ENCODE measurements at places on chromosomes 13 and 19.

DNA sequence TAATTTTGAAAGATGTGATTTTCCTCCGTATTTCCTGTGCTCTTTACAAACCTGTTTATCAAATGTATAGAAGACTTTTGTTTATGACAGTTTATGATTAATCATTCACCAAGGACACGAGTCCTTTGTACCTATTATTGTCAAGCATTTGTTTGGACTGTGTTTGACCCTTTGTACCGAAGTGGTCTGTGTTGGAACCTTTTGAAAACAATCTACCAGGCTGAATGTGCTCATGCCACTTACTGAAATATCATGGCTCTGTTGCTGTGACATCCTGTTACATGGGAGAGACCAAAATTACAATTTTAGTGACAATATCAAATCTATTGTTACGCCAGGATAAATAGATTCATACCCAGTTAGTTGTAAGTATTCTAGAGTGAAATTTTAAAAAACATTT, 193.6 kb downstream of the IRS2 start:
- DNase-seq, result no peak

- DNase-seq, result no peak
Measured at GRCh38 chr13:24463078-24463477, 49.5 kb downstream of the PARP4 start.

DNA sequence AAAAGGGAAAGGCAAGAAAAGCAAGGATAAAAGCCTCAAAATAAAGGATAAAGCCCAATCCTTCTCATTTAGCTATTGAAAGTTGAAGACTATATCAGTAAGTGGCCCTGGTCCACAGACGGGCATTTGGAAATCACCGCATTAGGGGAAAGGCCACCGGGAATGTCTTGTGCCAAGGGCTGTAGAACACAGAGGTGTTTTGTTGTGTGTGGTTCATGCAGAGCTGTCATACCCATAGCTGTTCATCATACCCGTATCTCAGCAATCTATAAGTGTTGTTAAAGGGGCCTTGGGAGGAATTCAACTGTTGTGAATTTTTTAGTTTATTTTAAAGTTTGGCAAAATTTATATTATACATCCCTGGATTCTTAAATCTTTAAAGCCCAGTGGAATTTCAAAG, 33.0 kb downstream of the DLEU7 start:
- DNase-seq, result no peak

DNA sequence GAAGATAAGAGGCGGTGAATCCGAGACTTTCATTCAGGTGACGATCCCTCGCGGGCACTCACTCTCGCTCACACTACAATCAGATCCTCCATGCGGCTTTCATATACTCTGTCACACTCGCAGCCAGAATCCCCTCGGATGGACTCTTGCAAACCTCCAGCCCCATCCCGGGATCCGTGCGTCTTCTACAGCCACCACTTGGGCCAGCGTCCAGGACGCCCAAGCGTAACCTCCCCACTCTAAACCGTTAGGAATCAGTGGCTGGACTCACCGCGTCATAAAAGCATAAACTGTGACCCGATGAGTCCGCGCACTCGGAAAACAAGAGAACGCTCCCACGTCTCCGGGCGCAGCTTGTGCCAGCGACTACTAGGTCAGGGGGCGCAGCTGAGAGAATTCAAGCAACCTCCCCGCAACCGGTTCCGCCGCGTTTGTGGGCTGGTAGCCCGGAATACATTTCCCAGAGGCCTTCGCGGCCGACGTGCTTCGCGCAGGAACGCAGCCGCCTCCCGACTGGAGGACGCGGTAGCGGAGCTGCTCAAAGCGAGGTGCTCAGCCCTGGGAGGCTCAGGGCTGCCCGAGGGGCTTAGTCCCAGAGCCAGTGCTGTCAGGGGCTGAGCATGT, 27.6 kb downstream of the ZNF607 start:
- DNase-seq, result peak; percentile 86

DNA sequence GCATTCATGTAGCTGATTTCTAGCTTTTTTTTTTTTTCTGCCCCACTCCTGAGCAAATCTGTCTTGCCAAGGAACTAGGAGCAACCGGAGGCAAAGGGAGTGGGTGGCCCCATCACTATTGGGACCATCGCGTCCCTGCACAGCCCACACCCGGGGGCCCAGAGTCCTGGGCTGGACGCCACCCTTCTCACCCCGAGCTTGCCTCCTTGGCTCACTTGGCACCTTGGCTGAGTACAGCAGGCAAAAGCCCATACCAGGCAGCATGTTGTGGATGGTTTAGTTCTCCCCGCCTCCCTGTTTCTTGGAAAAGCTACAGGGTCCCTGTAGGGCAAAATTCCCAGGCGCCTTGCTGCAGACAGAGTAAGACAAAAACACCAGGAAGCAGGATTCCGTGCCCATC, 13.7 kb downstream of the SMIM24 start:
- DNase-seq, result no peak

DNA sequence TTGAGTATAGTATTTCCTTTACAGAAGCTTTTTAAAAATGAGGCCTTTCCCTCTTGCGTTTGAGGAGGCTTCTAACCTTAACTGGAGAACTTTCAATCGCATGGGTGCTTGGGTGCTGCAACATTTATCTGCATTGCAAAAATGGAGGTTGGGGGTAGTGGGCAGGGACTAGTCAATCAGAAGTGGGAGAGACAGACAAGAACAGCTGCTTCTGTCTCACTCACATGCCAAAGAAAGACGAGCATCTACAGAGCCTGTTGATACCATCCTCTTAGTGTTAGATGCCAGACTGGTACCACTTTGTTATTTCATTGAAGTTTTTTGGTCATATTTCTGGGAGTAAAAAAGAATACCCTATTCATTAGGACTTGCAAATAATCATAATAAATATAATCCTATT, 1292.2 kb downstream of the UQCRFS1 start:
- DNase-seq, result no peak

- no peak for DNase-seq
Measured at GRCh38 chr13:97140611-97141010, 81.5 kb upstream of the MBNL2 start.

GRCh38 chr19:35354898-35355297, 3.4 kb upstream of the FFAR3 start:
- no peak for DNase-seq

GRCh38 chr13:34179481-34179880, 361.5 kb downstream of the RFC3 start:
- DNase-seq, result peak; percentile 26

GRCh38 chr13:38309397-38309796, 40.3 kb upstream of the UFM1 start:
- no peak for DNase-seq

- DNase-seq, result peak; percentile 6
Measured at GRCh38 chr19:39557811-39558623, 18.1 kb upstream of the EID2 start.

- peak; percentile 65 for DNase-seq
Measured at GRCh38 chr13:100176801-100177400, 88.0 kb downstream of the PCCA start.

GRCh38 chr19:531753-532560, at the start of gene CDC34:
CDC34 (plus strand) TSS chr19:531760; CDS start chr19:531932, 172 bp downstream.
- DNase-seq, result no peak

DNA sequence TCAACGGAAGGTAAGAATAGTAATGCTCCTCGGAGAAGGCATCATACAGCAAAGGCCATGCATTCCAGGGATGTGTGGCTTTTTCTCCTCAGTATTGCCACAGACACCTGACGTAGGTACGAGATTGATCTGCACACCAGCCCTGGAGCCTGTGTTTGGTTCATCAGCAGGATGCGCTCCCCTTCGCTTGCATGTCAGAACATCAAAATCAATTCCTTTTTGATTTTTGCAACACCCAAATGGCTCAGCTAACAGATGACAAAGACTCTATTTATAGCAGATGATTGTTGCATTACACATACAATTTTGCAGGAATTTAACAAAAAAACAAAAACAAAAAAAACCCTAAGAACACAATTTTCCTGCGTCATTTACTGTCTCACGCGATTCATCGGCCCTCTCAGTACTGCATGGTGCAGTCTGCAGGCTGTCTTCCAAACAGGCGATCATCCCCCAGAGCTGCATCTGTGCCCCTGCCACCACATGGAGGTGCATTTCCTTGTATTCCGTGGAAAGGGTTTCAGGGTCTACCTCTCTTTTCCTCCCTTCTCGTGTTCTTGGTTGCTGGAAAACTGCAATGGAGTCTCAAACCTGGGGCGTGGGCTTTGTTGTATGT, 207.3 kb downstream of the TEX29 start:
- DNase-seq, result no peak

GRCh38 chr13:106498571-106498970, 36.9 kb downstream of the EFNB2 start:
- DNase-seq, result no peak

GRCh38 chr19:6457958-6458694, 1.5 kb downstream of the SLC25A23 start:
- no peak for DNase-seq

- DNase-seq, result no peak
Measured at GRCh38 chr19:33404506-33405253, 31.2 kb downstream of the CEBPG start.

- DNase-seq, result no peak
Measured at GRCh38 chr13:70814684-70815083, 706.4 kb upstream of the KLHL1 start.

DNA sequence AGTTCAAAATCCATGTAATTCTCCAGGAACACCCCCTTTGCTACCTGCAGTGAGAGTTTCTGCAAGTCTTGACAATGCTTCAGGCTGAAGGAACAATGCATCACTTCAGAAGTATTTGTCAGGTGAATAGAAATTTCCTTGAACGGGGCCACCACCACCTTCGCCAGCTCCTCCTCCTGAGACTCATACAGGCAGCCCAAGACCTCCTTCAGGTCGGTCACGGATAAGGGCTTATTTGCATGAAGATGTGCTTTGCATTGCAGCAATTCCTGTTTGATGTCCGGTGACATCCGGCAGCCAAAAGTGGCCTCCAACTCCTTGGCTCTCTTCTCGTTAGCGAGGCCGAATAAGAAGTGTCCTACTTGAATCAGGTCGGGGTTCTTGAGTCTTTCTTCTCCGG, 8.4 kb downstream of the NLRP7 start:
- DNase-seq, result no peak

DNA sequence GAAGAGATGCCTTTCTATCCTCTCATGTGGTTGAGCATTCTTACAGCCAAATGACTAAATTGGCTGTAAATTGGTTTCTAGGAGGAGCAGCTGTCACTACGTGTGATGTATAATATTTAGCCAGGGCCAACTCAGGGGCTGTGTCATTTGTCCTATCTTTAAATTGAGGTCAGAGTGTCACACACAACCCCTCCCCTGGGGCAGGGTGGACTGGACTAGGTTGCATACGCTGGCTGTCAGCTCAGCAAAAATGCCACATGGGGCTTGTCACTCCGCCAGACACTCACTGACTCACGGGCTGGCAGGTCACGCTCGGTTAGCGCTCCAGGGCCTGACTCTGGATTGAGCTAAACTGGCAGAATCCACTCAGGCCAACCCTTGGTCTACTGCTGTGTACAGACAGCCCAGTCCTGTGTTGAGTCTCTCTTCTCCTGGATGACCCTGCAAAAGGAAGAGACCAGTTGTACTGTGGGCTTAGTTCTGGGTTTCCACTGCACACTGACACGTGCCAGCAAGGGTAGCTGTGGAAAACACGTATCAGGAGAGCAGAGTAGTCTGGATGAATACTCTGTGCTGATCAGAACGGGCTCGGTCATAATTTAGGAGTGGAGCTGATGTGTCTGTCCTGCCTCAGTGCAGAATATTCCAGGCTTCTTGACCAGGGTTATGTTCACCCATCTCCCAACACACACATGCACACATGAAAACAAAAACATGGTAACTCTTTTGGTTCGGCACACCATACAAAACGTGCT, 29.1 kb downstream of the SHISA2 start:
- peak; percentile 78 for DNase-seq

DNA sequence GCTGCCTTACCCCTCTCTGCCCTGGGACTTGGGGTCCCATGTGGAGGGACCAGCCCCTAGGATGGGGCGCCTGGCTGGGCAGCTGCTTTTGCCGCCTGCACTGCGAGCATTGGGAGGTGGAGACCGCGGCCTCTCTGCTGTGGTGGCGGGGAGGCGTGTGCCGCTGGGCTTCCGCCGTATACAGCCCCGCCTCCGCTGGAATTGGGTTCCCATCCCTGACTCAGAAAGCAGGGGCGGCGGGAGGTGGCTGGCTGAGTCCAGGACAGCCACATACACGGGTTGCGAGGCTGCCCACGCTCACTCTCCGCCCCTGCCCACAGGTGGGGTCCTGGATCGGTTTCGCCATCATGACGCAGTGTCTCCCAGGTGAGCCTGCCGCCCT, 6.6 kb downstream of the NDUFB7 start:
- no peak for DNase-seq

- DNase-seq, result no peak
Measured at GRCh38 chr13:38514575-38514974, 164.9 kb downstream of the UFM1 start.

DNA sequence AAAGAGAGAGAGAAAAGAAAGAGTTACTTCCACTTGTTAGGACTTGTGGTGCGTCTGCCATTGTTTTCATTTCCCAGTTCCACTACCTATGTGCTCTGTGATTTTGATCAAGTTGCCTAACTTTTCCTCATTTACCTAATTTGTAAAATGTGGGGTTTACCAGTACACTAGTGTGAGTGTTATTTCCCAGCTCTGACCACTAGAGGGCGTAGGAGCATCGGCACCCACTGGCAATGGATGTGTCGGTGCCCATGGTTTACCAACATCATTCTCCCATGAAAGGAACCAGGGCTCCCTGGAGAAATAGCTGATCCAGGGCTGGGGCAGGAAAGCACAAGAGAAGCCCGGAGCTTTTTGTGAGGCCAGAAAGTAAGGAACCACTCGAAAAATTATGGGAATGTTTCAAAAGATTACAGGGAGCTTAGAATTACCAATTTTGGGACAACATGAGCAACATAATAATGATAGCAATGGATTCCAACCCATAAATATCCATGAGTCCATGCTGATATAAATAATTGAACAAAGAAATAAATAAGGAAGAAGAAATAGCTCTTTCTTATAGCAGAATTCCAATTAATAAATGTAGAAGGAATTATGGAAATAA, 15.1 kb upstream of the CEACAM4 start:
- DNase-seq, result peak; percentile 29

- no peak for DNase-seq
Measured at GRCh38 chr13:34941436-34941834, 635 bp upstream of the NBEA start.

DNA sequence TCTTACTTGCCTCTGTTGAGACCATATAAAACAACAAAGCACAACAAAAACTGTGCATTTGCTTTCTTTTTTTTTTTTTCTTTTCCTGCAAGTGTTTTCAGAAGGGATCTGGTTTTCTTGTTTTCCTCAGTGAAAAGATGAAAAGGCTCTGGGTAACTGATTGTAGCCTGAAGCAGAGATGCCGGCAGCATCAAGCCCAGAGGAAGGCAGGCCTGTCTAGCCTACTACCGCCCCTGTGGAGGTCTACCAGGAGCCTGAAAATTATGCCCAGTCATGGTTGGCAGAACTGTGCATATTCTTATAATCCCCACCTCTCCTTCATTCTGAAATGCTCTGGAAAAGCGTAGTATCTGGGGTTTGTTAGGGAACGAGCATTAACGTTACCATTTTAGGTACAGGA, 32.6 kb upstream of the MEDAG start:
- peak; percentile 26 for DNase-seq

All from astrocyte of the spinal cord (primary cell).